ENCODE measurements at places on chromosomes 7 and 10.

DNA sequence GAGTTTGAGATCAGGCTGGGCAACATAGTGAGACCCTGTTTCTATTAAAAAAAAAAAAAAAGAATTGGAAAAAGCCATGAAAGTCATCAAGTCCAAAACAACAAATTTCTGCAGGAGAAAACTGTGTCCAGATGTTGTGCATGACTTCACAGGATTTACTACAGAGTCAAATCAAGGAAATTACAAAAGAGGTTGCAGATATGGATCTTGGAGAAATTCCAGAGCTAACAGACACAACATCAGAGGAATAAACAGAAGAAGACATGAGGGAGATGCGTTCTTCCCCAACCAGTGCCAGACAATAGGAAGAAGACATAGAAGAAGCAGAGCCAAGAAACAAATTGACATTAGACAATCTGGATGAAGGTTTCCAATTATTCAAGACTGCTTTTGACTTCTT, 24.3 kb upstream of the KCNIP2 start:
- no peak for DNase-seq

GRCh38 chr10:104804880-104805279, 163.8 kb downstream of the SORCS3 start:
- DNase-seq: no peak

GRCh38 chr7:7550663-7551062, 15.0 kb upstream of the COL28A1 start:
- no peak for DNase-seq

DNA sequence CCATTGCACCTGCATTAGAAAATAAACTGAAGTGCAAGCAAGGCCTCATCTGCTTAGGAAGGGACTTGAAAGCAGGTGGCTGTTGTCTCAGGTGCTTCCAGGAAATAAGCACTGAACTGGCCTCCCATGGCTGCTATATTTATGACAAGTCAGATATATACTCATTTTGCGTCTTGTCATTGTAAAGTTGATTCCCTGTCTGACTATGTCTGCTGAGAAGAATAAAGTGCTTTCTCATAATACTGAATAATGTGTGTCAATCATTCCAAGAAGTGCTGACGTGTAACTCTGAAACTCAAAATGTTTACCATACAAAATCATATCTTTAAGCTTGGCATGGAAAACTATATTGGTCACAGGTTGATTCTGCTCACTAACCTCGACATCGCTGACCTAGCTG, 44.9 kb upstream of the SVOPL start:
- no peak for DNase-seq

DNA sequence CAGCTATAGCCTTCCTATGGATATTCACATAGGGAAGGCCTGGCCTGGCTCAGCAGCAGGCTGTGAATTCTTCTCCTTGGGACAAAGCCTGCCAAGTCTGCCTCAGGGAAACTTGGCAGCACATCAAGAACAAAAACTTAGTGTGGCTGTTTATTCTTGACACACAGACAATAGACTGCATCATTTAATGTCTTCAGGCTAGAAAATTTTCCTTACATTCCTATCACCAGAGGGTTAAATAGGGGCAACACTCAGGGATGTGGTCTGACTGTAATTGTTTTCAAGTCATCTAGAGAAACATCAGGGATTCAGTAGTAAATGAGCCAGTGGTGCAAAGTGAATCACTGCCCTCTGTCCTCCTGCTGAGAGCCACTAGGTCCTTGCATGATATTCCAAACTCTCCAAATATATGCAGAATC, 137.3 kb downstream of the SEMA3C start:
- no peak for DNase-seq

- DNase-seq: no peak
These were observed 130.9 kb upstream of the MKLN1 start for GRCh38 chr7:131196803-131197202.

GRCh38 chr10:131726076-131726880, 174.5 kb upstream of the PPP2R2D start:
- no peak for DNase-seq

Data from stimulated activated CD8-positive, alpha-beta memory T cell treated with anti-CD3 and anti-CD28 coated beads, Interleukin-7, amount 100 ng/mL, for 24 hours (primary cell).